Stimulated activated CD8-positive, alpha-beta memory T cell treated with anti-CD3 and anti-CD28 coated beads, Interleukin-7, amount 100 ng/mL, for 24 hours (primary cell): ENCODE measurements at places on chromosomes 16 and 17.

DNA sequence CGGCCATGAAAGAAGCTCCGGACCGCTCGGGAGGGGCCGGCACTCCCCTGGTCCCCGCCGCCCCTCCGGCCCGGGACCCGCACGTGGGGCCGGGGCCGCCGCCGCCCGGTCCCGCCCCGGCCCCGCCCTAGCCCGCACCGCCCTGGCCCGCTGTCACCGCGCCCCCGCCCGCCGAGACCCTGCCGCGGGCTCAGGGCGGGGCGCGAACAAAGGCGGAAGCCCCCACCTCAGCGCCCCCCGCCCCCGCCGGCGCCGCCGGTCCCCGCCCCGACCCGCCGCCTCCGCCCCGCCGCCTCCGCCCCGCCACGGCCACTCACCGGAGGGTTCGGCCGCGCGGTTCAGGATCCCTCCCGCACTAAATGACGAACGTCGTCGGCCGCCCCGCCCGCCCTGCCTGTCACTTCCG lies at the start of gene ARHGDIA:
ARHGDIA (minus strand) TSS at position 357 of the 406 bp plus-strand sequence. CDS start 1,407 bp downstream, outside the sequence.
- no peak for DNase-seq

DNA sequence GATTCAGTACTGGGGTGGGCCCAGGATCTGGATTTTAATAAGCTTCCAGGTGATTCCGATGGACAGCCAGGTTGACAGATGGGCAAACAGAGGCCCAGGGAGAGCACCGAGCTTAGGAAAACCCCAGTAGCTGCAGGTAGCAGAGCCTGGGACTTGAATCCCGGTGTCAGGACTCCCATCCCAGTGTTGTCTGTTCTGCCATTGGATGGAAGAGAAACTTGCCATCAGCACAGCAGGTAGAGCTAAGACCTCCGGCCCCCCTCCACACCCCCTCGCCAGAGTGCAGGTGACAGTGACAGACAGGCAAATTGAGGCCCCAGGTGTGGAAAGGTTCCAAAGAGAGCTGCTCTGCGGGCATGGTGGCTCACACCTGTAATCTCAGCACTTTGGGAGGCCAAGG lies 12.4 kb downstream of the KATNB1 start:
- DNase-seq = no peak

DNA sequence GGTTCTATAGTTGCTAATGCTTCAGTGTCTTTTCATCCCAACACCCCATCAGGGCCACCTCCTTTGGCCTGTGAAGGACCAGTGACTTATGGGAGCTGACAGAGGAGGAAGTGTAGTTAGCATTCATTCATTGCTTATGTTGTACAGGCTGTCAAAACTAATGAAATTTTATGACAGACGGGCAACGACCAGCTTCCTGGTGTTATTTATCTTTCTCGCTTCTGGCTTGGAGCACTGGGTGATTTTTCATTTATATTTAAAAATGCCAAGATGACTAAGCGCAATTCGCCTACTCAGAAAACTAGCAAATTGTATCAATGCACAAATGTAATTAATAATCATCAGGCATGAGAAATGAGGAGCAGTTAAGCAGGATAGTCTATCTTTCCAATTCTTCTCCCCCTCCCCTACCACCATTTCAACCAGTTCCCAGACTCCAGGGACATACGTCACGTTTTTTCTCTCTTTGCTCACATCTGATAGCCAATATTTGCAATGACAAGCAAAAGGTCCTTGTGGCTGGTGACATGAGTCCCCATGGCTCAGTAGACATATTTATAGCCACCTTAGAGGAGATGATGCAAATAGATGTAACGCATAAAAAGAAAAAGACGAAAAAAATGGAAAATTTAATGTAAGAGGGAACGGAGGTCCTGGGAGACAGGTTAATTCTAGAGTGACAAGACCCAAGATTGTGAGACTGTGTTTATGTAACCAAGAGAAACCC lies 11.2 kb downstream of the CDRT15 start:
- DNase-seq = no peak

DNA sequence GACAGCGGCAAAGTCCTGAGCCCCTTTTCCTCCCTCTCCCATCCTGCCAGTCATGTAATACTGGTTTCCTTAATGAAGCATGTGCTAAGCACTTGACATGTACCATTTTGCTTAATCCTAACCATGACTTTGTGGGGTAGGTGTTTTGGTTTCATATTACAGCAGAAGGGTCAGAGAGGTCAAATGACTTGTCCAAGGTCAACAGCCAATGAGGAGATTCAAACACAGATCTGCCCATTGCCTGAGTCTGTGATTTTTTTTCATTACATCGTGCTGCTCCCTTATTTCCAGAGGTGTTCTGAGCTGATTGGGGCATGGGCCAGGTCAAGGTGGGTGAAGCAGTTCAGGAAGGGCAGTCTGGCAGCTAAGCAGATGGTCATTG lies 17.6 kb upstream of the PHF12 start:
- DNase-seq = no peak

GRCh38 chr17:74923538-74924249 lies 379 bp upstream of the OTOP2 start:
- DNase-seq = peak; percentile 43

DNA sequence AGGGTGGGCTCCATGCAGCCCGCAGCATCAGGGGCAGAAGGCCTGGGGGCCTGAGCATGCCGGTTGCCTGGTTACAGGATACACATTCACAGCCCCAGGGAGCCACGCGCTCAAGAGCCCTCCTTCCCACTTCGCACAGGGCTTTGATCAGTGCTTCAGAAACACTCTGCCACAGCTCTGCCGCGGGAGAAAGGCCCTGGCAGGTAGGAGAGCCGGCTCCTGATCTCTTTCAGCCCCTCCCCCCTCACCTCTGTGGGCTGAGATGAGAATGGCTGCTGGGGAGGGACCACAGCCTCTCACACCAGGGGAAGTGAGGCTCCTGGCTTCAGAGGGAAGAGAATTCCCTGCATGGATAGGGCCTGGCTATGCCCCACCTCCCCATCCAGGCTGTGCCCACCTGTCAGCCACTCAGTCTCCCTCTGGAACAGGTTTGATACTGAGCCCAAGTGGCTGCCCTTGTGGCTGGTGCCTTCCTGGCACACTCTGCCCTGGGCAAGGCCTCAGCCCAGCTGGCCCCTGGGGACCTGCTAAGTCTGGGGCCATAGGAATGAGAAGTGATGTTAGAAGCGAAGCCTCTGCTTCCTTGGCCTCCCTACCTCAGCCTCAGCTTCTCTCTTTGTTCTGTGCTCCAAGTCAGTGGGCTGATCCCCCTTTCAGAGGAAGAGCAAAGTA lies 8.6 kb downstream of the DOK4 start:
- DNase-seq = no peak

DNA sequence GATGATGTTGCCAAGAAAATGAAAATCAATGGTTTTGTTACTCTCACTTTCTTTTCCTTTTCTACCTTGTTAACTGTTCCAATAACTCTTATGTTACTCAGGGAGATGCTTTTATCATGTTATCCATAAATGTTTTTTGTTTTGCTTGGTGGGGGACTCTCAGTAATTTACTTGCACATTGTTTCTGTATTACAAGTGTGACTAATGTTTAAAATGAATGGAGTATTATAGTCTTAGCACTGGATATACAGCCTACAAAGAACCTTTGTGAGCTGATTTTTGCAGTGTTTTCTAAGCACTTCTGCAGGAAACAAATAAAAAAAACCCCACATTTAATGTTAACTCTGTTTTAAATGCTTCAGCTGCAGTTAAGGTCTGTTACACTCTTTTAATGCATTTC lies 12.1 kb downstream of the VMP1 start:
- DNase-seq = no peak

GRCh38 chr17:77916703-77917481 lies 41.6 kb upstream of the TNRC6C start:
- DNase-seq = no peak

- DNase-seq = no peak
These were observed 75.4 kb upstream of the SDK2 start for GRCh38 chr17:73719588-73720071.

DNA sequence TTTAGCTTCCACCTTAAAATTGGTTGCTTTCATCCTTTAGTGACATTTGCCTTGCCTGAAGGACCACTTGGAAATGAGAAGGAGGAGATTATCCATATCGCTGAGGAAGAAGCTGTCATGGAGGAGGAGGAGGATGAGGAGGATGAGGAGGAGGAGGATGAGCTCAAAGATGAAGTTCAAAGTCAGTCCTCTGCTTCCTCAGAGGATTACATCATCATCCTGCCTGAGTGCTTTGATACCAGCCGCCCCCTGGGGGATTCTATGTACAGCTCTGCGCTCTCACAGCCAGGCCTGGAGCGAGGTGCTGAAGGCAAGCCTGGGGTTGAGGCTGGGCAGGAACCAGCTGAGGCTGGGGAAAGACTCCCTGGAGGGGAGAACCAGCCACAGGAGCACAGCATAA lies 11.5 kb upstream of the TMEM106A start:
- no peak for DNase-seq

- no peak for DNase-seq
These were observed 519.3 kb upstream of the CDH11 start for GRCh38 chr16:65641049-65641761.

GRCh38 chr17:79183043-79183292 lies 108.3 kb downstream of the ENGASE start:
- no peak for DNase-seq

DNA sequence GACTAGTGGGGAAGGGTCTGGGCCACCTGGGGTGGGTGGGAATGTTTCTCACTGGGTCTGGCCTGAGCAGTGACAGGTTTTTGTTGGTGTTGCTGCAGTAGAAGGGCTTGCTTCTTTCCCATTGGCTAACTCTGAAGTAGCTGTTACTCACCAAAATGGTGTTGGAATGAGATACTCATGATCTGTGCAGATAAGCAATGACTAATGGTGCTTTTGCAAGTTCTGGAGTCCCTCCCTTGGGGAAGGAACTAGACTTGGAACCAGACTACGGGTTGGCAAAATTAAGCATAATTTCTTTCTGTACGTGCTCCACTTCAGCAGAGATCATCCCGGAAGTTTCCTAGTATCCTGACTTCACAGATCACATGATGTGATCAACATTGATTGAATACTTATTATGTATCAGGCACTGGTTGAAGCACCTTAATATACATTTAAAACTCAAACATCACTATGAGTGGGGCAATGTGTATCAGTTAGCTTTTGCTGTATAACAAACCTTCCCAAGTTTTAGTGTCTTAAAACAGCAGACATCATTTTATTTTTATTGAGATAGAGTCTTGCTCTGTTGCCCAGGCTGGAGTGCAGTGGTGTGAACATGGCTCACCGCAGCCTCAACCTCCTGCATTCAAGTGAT lies 30.1 kb downstream of the CHP2 start:
- DNase-seq = no peak

DNA sequence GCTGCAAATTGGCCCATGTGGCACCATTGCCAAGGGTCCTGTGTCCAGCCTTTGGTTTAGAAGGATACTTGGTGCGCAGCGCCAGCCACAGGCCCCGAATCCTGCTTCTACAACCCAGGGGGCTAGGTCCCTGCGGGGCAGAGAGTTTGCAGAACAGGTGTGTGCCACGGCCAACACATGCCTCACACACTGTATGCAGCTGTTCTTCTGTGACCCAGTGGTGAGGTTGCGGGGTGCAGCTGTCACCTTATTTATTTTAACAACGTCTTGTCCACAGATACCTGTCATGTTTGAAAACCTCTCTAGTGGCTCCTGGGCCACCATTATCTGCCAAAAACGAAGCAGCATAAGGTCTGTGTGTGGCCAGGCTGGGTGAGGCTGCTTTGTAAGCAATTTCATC lies 11.6 kb downstream of the CBFA2T3 start:
- no peak for DNase-seq

GRCh38 chr17:28499364-28499664 lies 6.8 kb upstream of the FOXN1 start:
- no peak for DNase-seq

DNA sequence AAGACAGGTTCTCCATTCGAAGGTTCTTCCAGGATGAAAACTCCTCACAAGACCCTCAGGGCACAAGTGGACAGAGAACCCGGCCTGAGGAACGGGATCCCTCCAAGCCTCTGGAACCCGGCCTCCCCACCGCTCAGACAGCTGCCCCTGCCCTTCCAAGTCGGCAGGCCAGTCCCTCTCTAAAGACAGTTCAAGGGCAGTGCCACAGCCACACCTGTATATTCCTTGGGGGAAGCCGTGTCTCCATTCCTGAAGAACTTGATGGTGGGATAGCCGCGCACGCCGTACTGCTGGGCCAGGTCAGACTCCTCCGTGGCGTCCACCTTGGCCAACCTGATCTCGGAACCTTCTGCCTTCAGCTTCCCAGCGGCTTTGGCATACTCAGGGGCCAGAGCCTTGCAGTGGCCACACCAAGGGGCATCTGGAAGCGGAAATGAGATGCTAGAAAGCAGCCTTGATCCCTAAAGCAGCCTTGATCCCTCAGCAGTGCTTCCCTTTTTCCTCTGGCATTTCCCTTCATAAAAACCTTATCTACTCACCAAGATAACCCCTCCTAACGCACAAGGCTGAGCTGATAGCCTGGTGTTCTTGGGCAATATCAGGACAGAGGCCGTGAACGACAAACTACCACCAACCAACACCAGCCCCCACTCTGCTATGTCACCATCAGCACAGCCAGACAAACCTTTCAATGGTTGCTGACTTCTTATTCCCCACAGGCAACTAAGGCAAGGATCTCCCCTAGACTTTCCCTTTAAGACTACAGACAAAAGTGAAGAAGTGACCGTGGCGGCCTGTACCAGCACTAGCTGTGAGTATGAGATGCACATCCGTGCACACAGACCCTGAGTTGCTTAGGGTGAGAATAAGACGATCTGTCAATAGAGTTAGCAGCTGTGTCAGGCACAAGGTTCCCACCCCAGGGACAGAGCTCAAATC lies 1.1 kb downstream of the P4HB start:
- no peak for DNase-seq

DNA sequence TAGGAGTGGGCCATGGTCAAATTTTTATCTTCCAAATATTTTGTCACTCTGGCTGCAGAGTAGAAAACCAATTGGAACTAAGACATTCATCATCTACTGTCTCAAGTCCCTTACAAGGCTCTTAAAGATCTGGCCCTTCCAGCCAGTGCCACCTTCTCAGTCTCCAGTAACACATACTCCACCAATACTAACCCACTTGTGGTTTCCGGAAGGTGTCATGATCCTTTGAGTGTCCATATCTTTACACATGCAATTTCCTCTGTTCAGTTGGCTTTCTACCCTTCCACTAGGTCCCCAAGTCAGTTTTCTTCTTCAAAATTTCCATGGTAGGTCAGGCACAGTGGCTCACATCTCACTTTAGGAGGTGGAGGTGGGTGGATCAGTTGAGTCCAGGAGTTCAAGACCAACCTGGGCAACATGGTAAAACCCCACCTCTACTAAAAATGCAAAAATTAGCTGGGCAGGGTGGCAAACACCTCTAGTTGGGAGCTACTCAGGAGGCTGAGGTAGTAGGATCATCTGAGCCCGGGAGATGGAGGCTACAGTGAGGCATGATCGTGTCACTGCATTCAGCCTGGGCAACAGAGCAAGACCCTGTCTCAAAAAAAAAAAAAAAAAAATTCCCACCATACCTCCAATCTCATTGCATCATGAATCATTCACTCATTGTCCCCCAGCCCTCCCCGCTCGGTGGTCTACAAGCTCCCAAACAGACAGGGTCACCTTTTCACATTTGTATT lies 6.0 kb upstream of the GRB2 start:
- DNase-seq = no peak

- no peak for DNase-seq
These were observed at the start of gene ATP2C2 for GRCh38 chr16:84368308-84368996. Gene ATP2C2, plus strand, starts transcription at chr16:84368538. Its CDS starts 78 bp downstream, at chr16:84368616.
